ENCODE measurements at places on chromosomes 6 and 20.
A peak's percentile ranks its signal among the peaks of the same experiment; 100 is the strongest.

DNA sequence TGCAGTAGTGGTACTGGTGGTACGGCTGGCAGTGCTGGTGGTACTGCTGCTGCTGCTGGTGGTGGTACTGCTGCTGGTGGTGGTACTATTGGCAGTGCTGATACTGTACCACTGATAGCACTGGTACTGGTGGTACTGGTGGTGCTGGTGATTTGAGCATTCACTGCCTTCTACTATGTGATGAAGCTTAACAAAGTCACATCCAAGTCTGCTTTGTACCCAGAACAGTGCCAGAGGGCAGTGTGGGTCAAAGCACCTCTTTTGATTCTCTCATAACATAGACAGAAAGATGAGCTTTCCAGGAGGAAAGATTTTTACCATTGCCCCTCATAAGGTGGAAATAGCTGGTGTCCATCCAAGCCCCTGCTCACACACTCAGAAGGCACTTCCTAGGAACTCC lies 48.7 kb downstream of the ANKRD6 start:
- DNase-seq: no peak

DNA sequence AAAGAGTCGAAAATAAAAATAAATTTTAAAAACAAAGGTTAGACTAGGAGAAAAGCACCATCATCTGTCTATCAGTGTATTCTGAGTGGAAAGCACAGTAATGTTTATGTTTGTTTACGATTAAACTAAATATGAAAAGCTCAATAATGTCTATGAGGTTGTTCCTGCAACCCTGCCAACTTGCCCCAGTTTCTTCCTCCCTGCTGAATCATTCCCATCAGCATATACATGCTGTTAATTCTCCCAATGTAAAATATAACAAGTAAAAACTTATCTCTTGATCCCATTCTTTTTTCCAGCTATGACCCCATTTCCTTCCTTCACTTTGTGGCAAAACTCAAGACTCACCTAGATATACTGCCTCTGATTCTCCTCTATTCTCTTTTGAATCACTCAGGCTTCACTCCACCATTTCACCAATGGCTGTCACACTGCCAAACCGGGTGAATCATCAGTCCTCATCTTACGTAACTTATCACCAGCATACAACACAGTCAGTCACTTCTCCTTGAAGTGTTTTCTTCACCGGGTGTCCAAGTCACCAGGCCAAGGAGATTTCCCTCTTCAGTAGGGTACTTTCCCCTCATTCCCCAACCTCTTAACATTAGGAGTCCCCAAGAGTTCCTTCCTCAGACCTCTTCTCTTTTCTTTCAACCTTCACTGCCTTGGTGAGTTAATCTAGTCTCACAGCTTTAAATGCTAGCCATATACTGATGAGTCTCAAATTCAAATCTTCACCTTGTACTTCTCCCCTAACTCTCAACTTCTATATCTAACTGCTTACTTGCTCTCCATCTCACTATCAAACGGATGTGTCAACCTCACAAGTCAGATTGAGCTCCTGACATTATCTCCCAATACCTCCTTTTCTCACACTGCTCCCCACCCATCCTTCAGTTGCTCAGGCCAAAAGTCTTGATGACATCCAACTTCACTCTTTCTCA lies 6.2 kb downstream of the TMEM242 start:
- DNase-seq: no peak

- DNase-seq: no peak
Observed at GRCh38 chr20:46108976-46109375, 9.1 kb upstream of the CD40 start.

DNA sequence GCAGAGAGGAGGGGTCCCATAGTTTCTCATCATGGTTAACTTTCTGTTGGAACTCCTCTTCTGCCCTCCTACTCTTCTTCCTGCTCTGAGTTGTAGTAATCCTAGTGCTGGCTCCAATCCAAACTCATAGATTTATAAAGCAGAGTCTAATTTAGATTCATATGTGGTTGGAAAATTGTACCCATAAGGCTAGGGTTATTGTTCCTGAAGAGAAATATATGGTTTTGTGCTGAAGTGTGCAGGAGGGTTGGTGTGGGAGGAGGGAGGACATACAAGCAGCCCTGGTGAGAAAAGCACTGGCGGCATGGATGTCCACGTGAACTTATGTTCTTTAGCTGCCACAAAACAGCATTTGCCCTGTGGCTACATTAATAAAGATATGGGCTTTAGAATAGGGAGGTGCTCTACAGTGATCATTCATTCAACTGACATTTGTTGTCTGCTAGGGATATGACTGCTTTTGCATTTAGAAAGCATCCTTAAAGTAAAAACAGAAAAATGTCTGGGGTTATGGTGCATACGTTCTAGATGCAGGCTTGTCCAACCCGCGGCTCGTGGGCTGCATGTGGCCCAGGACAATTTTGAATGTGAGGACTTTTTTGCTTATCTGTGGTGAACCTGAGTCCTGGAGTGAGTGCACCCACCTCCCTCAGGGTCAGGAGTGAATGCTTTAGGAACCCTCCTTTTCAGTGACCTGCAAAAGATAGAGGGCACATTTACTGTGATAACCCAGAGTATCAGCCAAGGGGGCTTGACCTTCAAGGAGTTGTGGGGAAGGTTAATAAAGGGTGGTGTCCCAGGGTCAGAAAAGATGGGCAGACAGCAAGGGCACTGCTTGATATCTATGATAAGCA lies 4.1 kb downstream of the HLA-A start:
- DNase-seq: no peak

DNA sequence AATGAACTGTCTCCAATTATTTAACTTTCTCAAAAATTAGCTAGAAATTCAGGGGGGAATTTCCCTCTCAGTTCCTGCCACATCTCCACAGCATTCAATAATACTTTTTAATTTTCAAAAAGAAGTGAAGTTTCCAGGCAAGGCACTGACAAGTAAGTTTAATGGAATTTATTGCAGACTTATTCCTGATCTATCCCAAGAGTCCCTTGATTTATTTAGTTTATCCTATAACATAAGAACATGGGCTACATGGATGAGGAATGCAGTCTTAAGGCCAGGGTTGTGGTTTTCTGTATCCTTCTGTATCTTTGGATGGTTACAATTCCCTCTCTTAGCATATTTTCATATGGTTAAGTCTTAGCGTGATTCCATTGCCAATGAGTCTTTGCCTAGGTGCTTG lies 126.5 kb downstream of the TSHZ2 start:
- no peak for DNase-seq

GRCh38 chr20:24672886-24673677 lies 203.7 kb downstream of the SYNDIG1 start:
- DNase-seq: no peak

GRCh38 chr6:41061196-41061726 lies 8.3 kb downstream of the APOBEC2 start:
- DNase-seq: no peak

- no peak for DNase-seq
Observed at GRCh38 chr20:60056407-60057122, 98.3 kb downstream of the CDH26 start.

DNA sequence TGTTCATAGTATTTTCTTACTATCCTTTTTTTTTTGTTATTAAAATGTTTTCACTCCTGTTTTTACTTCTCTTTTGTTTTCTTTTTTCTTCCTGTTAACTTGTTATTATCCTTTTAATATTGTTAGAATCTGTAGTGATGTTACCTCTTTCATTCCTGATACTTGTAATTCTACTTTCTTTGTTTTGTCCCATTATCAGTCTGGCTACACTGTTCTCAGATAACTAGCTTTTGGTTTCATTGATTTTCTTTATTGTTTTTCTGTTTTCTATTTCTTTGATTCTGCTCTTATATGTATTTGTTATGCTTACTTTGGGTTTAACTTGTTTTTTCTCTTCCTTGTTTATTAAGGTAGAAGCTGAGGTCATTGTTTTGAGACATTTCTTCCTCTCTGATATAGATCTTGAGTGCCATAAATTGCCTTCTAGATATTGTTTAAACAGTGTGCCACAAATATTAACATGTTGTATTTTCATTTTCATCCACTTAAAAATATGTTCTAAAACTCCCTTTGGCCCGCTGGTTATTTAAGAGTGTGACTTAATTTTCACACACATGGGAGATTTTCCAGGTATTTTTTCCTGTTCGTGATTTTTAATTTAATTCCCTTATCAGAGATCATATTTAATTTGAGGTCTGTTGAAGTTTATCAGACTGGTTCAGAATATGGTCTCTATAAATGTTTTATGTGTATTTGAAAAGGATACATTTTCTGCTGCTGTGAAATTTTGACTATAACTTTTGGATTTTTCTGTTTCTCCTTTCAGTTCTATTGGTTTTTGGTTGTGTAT lies 6.7 kb downstream of the XRN2 start:
- DNase-seq: no peak

- DNase-seq: no peak
Observed at GRCh38 chr6:2810092-2810671, 31.5 kb downstream of the SERPINB1 start.

DNA sequence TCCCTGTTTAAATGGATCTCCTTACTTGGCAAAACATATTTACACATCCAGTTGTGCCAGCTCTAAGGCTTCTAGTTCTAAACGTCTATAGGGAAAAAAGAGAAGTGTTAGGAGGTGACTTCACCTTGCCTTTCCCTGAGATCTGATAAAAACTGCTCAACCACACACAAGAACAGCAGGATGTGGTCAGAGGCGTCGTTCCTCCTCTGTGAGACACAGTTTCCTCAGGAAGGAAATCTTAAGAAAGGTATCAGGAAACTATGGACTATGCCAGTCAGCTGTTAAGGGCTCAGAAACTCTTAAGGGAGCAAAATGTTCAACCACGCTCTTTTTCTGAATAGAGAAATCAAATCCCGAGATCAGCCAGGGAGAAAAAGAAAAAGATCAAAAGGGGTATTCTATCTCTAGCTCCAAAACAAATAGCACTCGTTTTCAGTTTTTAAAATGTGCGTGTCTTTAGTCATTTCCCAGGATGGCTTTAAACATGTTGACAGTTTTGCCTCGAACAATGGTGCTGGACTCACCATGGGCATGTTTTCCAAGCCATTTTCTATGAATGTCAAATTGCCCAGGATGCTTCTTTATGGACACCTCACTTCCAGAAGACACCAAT lies 154.5 kb downstream of the HACE1 start:
- peak; percentile 7 for DNase-seq

GRCh38 chr20:44776980-44777379 lies 31.3 kb downstream of the KCNK15 start:
- no peak for DNase-seq

DNA sequence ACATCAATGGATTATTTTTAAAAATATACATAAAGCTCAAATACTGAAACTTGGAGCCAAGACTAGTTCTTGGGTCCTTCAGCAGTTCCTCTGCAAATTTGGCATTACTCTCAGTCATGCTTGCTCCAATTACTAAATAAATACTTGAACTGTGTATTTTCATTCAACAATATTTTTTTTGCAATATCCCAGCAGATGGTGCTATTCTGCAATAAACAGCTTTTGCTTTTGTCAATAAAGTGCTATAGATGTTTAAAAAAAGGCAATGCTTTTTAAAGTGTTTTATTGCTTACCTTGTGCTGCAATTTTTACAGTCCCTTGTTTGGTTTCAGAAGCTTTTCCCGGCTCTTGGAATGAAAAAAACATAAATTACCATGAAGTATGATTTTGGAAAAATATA lies 243.4 kb downstream of the TRDN start:
- DNase-seq: no peak

DNA sequence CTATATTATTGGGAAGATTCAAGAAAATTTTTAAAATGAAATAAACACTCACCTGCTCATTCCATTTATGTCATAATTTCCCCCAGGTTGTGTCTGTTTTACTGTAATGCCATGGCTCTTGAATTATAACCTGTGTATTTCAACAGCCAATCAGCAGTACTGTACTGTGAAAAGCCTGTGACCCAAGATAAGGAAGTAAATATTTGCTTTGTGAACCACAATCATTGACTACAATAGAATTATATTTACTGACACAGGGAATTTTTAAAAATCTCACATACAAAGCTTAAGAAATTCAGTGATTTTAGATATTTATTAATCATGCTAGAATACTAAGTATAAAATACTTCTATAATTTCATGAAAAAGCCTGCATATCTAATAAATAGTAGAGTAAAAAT lies 6.0 kb downstream of the RGS17 start:
- DNase-seq: no peak

- no peak for DNase-seq
Observed at GRCh38 chr6:129473546-129473945, 236.4 kb downstream of the ARHGAP18 start.

DNA sequence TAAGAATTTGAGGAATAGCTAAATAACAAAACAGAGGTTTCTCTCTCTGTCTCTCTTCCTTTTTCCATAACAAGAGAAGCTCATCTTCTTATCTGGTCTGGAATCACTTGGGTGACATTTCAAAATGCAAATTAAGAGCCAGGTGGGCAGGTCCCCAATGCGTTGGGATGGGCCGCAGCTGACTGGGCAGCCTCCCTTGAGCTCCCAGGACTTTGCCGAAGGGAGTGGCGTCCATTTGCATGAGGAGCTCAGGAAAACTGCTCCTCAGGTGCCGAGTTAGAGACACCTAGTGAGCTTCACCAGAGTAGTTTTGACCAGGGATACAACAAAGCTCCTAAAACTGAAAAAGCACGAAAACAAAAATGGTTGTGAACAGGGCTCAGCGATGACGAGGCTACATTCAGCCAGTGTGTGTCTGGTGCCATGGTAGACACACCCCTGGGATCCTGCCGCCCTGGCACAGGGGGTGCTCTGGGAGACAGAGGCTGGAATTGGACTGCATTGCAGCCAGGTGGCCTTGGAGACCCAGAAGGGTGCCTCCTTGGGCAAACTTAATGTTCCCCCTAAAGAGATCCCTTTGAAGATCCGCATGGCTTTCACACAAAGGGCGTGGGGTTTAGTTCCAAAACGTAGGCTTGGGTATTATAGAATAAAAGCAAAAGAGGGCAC lies 13.5 kb upstream of the SERPINB6 start:
- no peak for DNase-seq

- DNase-seq: no peak
Observed at GRCh38 chr20:3038454-3038853, 5.0 kb upstream of the GNRH2 start.

DNA sequence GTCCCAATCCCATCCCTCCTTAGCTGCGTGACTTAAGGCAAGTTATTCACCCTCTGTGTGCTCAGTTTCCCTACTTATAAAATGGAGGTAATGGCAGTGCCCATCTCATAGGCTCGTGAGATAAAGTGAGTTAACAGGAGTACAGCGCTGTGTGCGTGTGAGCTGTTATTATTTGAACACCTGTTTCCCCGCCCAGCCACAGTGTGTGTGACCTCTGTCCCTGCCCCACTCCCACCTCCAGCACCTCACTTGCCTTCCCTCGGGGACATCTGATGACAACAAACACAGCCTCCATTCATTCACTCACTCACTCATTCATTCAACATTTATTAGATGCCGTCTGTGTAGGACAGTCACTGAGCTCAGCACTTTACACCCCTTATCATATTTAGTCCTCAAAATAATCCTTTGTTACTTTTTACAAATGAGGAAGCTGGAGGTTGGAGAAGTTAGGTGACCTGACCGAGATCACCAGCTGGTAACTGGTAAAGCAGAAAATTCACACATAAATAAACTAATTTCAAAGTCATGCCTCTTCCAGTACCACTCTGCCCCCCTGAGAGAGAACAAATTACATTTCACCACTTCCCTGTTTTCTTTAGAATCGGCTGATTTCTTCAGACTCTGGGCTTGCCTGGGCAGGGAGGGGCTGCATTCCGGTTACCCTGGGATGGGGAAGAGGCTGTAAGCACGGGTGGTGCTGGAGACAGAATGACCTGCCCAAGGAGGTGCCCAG lies 58.6 kb downstream of the CPNE5 start:
- no peak for DNase-seq

Data from T follicular helper cell (primary cell).